Stimulated activated CD4-positive, alpha-beta T cell treated with anti-CD3 and anti-CD28 coated beads, Interleukin-2, amount 100 ng/mL, for 24 hours (primary cell): ENCODE measurements at places on chromosomes 4 and X.

GRCh38 chr4:36919721-36920120 lies 324.8 kb upstream of the NWD2 start:
- DNase-seq = no peak

DNA sequence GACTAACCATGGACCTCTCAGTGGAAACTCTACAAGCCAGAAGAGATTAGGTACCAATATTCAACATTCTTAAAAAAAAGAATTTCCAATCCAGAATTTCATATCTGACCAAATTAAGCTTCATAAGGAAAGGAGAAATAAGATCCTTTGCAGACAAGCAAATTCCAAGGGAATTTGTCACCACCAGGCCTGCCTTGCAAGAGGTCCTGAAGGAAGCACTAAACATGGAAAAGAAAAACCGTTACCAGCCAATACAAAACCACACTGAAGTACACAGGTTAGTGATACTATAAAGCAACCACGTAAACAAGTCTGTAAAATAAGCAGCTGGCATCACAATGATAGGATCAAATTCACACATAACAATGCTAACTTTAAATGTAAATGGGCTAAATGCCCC lies 156.6 kb downstream of the FAM13A start:
- DNase-seq = no peak

- DNase-seq = no peak
Measured at GRCh38 chr4:51906167-51906958, 63.4 kb downstream of the DCUN1D4 start.

- no peak for DNase-seq
Measured at GRCh38 chr4:43959976-43960375, 488.6 kb downstream of the KCTD8 start.

GRCh38 chr4:153616006-153616555 lies 68.0 kb upstream of the TLR2 start:
- DNase-seq = peak; percentile 48

- DNase-seq = no peak
Measured at GRCh38 chr4:112343330-112344080, 46.3 kb downstream of the ALPK1 start.

DNA sequence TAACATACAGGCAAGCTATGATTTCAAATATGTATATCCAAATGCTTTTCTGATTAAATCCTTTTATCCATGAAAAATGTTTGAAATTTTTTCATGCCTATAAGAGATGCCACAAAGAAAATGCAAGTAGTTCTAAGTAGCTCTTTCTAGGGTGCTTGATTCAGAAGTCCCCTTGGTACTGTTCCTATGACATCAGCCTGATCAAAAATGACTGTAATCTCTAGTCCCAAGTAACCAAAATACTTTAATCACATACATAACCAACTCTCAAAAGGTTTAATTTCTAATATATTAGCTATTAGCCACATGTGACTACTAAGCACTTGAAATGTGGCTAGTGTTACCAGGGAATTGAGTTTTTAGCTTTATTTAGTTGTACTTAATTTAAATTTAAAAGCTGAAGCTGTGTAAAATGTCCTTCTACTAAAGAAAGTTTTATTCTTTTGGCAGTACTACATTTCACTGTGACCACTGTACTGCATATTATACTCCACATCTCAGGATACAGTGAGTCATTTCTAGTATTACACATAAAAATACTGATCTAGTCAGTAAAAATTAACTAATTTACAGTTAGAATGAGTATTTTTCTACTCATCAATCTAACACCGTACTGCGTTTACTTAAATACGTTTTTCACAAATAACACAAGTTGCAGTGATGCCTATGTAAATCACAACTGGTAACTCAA lies 33.9 kb downstream of the FBXW7 start:
- DNase-seq = no peak

DNA sequence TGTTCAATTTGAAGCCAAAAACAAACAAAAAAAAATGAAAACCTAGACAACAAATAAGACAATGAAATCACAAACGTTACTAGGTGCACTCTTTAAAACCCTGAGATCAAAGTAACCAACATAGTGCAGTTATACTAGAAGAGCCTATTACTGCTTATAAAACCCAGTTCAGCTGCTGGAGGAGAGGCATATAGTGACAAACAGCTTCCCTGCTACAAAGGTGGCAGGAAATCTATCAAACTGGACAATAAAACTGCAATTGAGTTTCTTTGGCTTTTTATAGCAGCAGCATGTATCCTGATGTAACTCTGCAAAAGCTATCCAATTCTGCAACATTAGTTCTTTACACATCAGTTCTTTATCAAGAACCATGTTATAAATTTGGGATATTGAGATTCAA lies 155.6 kb downstream of the LRBA start:
- no peak for DNase-seq

- DNase-seq = no peak
Measured at GRCh38 chrX:7266288-7266687, 118.3 kb upstream of the PUDP start.

DNA sequence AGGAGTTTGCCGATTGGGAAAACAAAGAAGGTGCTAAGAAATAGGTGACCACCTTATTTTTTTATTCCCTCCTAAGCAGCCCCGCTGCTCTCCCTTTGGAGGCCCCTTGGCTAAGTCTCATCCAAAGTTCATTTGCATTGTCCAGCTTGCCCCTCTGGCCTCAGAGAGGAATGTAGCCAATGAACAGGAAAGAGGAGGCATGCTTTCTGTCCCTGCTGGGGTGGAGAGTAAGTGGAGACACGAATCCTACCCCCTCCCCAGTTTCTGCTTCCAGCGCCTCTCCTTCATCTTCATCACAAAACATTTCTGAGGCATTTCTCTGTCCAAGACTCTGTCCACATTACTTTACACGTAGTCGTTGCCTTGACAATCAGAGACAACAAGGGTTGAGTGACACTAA lies 38.7 kb downstream of the NLGN3 start:
- DNase-seq = no peak

GRCh38 chr4:54090804-54091623 lies 8.9 kb upstream of the GSX2 start:
- DNase-seq = no peak

GRCh38 chr4:85500110-85500867 lies 25.3 kb downstream of the ARHGAP24 start:
- no peak for DNase-seq

GRCh38 chrX:45850197-45850774 lies 649.6 kb upstream of the DIPK2B start:
- peak; percentile 35 for DNase-seq

- no peak for DNase-seq
Measured at GRCh38 chr4:186318481-186318880, 52.5 kb downstream of the F11 start.

GRCh38 chr4:38965866-38966265 lies 66.3 kb downstream of the TMEM156 start:
- no peak for DNase-seq

DNA sequence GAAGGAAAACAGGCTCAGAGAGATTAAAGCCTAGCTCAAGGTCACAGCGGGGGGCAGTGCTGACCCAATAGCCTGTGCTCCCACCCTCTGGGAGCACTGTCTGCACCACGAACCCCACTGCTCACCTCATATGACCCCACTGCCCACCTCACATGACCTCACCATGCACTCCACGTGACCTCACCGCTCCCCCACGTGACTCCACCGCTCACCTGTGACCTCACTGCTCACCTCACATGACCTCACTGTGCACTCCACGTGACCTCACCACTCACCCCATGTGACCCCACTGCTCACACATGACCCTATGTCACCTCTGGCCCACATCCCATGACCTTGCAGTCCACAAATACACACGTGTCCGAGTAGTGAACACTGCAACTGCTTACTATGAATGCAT lies 55.4 kb downstream of the ACOX3 start:
- no peak for DNase-seq

- no peak for DNase-seq
Measured at GRCh38 chrX:51759055-51759839, 16.0 kb downstream of the GSPT2 start.

DNA sequence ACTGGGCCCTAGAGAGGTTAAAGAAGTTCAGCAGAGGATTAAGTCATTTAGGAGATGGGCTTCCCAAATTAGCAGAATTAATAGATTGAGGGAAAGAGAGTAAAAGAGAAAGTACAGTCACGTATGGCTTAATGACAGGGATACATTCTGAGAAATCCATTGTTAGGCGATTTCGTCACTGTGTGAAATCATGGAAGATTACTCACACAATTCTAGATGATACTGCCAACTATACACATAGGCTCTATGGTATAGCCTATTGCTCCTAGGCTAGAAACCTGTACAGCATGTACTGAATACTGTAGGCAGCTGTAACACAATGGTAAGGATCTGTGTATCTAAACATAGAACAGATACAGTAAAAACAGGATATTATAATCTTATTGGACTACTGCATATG lies 180.6 kb downstream of the RNF150 start:
- no peak for DNase-seq

DNA sequence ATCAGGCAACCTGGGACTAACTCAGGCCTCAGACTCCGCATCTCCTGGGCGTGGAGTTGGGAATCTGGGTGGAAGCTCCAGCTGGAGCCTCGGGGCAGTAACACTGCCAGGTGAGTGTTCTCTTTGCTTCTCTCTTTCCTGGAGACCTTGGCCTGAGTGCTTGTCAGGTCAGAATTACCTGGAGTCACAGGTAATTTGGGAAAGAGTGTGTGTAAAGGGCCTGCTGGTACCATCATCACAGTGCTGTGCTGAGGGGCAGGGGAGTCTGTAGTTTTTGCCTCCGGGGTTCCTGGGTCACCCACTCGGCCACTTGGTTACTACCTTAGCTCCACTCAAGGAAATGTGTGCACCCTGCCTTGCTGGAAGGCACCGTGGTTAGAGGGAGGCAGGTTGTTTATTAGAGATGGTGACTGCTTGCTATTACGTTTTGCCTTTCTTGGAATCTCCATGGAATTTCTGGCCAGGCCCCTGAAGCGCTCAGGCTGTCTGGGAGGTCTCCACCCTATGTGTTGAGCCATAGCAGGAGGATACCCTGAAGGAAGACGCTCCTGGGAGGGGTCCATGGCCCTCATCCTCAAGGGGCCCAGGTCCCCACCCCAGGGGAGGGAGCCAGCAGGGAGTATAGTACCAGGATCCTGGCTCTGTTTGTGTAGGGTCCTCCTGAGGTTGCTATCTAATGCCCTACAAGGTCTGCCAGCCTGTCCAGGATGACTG lies 2.9 kb downstream of the GPR78 start:
- DNase-seq = no peak

DNA sequence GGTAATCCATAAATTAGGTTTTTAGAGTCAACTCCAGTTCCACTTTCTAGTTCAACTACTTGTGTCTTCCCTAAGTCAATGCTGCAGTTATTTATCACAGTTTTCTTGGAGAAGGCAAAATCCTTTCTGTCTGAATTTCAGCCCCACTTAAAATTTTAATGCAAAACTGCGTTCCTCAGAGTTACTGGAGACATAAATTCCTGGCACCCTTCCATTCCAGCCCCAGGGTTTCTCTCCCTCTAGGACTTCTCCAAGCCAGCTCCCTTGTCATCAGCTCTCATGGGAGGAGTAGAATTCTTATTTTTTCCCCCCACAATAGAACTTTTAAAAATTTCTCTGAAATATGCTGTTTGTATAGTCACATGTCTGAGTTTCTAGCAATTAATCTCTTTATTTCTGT lies 50.6 kb upstream of the PHOX2B start:
- no peak for DNase-seq

GRCh38 chr4:2842687-2843262 lies 869 bp upstream of the ADD1 start:
- no peak for DNase-seq

GRCh38 chr4:184648313-184649025 lies 778 bp downstream of the CASP3 start:
- peak; percentile 47 for DNase-seq

GRCh38 chrX:43176686-43177085 lies 398.7 kb upstream of the PPP1R2C start:
- no peak for DNase-seq

GRCh38 chrX:102934624-102935023 lies 2.4 kb upstream of the RAB40AL start:
- peak; percentile 25 for DNase-seq

GRCh38 chrX:12999422-12999821 lies 24.5 kb downstream of the TMSB4X start:
- DNase-seq = peak; percentile 57
